Naive thymus-derived CD4-positive, alpha-beta T cell (primary cell): ENCODE measurements at places on chromosomes 7 and 10.

GRCh38 chr10:124672181-124672638 is 72.0 kb downstream of the FAM53B start:
- no peaks in the 10 kb centered on the region for H3K36me3 ChIP-seq
- no peak for DNase-seq
- no peaks in the 10 kb centered on the region for H3K27me3 ChIP-seq
- no peak overlapping the region for H3K27ac ChIP-seq
- H3K4me1 ChIP-seq: peaks cover 89% of the 10 kb centered on the region

- no peaks in the 10 kb centered on the region for H3K27me3 ChIP-seq
- DNase-seq: no peak
- no peaks in the 10 kb centered on the region for H3K36me3 ChIP-seq
- no peak overlapping the region for H3K4me3 ChIP-seq
- H3K27ac ChIP-seq: no peak overlapping the region
Observed at GRCh38 chr7:17696422-17696821, 243.9 kb downstream of the SNX13 start.

GRCh38 chr10:86264481-86265231 is 101.9 kb downstream of the GRID1 start:
- no peaks in the 10 kb centered on the region for H3K27me3 ChIP-seq
- no peak overlapping the region for H3K27ac ChIP-seq
- H3K36me3 ChIP-seq: no peaks in the 10 kb centered on the region
- no peak overlapping the region for H3K4me3 ChIP-seq

DNA sequence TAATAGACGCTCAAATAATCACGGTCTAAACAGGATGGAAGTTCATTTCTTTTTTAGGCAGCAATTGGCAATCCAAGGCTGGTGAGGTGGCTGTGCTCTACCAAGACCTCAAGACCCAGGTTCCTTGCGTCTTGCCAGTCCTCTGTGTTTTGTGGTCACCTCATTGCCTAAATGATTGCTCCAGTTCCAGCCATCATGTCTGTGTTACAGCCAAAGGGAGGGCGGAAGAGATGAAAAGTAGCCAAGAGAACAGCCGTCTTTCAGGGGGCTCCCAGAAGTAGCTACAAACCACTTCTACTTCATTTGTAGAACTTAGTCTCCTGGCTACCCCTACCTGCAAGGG is 19.2 kb upstream of the C10orf67 start:
- peaks cover 39% of the 10 kb centered on the region for H3K4me1 ChIP-seq
- no peak for DNase-seq
- H3K36me3 ChIP-seq: no peaks in the 10 kb centered on the region
- no peaks in the 10 kb centered on the region for H3K27me3 ChIP-seq
- H3K27ac ChIP-seq: peak overlapping the region; percentile 68

GRCh38 chr7:99331002-99331401 is 5.3 kb downstream of the ARPC1A start:
- H3K27ac ChIP-seq: no peak overlapping the region
- H3K27me3 ChIP-seq: no peaks in the 10 kb centered on the region
- peaks cover 21% of the 10 kb centered on the region for H3K4me1 ChIP-seq

DNA sequence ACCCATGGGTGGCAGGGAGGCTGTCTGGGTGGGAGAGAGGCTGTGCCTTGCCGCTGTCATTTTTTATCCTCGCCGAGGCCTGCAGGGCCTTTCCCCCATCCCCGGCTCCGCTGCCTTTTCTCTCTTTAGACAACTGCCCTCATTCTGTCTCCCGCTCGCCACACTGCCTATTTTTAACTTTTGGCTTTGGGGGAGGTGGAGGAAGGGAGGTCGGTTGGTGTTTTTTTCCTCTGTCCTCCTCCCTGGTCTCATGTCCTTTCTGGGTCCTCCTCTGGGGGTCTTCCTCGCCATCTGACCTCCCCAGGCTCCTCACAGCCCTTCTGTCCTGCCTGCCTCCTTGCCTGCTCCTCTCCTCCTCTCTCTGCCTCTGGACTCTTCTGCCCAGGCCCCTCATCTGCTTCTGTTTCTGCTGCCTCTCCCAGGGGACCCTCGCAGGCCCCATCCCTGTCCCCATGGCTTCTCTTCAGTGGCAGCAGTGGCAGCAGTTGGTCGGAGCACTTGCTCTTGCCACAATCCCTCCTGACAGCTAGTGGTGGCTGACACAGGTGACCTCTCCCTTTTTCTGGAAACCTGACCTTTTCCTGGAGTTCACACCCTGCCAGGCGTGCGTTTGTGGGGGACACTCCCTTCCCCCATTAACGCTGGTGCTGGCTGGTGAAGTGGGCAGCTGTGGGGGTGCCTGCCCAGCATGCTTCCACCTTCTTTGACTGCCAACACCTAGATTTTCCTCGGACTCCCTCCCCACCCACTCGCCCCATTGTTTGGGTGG is 19.5 kb upstream of the PCBD1 start:
- no peak for DNase-seq
- no peak overlapping the region for H3K27ac ChIP-seq
- no peaks in the 10 kb centered on the region for H3K36me3 ChIP-seq
- no peaks in the 10 kb centered on the region for H3K27me3 ChIP-seq
- H3K4me3 ChIP-seq: no peak overlapping the region

DNA sequence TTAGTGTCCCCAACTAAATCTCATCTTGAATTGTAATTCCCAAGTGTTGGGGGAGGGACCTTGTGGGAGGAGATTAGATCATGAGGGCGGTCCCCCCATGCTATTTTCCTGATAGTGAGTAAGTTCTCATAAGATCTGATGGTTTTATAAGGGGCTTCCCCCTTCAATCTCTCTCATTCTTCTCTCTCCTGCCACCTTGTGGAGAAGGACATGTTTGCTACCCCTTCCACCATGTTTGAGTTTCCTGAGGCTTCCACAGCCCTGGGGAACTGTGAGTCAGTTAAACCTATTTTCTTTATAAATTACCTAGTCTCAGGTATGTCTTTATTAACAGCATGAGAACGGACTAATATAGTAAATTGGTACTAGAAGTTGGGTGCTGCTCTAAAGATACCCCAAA is 365.6 kb downstream of the ANKRD7 start:
- no peak for DNase-seq
- H3K27ac ChIP-seq: no peak overlapping the region
- no peaks in the 10 kb centered on the region for H3K4me1 ChIP-seq
- H3K4me3 ChIP-seq: no peak overlapping the region

- no peaks in the 10 kb centered on the region for H3K36me3 ChIP-seq
- DNase-seq: no peak
- no peaks in the 10 kb centered on the region for H3K4me1 ChIP-seq
- H3K27me3 ChIP-seq: no peaks in the 10 kb centered on the region
Observed at GRCh38 chr7:42143711-42144600, 93.1 kb downstream of the GLI3 start.
